ENCODE measurements at places on chromosomes 5 and 9.

- no peak for DNase-seq
These were observed 213.4 kb downstream of the HSPA4 start for GRCh38 chr5:133265257-133265656.

- DNase-seq = no peak
These were observed 128.2 kb downstream of the MED10 start for GRCh38 chr5:6250121-6250520.

DNA sequence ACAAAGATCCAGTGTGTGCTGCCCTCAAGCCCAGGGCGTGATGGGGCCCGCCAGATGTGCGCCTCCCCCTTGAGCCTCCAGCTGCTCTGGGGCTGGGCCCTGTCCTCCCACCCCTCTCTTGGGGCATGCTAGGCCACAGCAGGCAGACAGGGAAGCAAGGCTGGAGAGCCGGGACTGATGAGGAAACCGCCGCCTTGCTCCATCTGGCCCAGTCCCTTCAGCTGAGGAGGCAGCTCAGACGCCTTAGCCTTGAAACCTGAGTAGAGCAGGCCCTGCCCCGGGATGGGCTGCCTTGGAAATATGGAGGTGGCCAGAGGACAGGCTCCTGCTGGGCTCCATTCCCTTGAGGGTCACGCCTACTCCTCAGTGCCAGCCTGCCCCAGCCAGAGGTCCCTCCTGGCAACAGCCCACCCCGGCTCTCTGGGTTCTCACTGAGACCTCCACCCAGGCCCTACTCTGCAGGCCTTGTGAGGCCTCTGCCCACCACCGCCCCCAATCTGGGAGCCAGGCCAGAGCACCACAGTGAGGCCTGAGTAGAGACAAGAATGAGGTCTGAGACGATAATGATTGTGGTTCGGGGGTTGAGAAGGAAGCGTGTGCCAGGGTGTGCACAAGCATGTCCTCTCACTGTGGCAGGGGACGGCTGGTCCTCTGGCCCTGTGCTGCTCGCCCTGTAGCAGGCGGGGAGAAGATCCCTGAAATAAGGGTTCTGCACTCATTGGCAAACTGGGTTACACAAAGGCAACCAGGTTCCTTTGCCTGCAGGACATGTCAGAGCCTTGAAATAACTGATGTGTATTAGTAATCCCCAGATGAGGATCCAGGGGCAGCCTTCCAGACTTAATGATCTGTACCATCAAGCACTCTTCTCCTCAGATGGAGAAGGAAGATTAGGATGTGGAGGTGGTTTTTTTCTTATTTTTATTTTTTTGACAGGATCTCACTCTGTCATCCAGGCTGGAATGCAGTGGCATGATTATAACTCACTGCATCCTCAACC is 30.9 kb downstream of the CXXC5 start:
- DNase-seq = no peak

- DNase-seq = no peak
These were observed 23.8 kb downstream of the NANS start for GRCh38 chr9:98080326-98080725.

DNA sequence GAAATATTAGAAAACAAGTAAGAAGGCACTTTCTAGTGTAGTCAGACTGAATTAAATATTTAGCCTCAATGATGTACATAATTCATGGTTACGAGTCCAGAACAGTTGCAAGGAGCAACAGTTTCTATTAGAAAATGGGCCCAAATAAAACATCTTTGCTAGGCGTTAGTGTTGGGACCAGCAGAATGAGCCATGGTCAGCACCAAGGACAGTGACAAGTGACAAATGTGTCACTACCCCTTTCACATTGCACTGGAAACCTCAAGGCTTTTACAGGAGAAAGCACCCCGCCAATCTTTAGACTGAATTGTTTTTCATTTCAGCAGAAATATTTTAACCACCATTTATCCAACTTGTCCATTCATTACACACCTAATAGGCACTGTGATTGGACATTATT is 301.3 kb upstream of the ADCY2 start:
- DNase-seq = no peak

DNA sequence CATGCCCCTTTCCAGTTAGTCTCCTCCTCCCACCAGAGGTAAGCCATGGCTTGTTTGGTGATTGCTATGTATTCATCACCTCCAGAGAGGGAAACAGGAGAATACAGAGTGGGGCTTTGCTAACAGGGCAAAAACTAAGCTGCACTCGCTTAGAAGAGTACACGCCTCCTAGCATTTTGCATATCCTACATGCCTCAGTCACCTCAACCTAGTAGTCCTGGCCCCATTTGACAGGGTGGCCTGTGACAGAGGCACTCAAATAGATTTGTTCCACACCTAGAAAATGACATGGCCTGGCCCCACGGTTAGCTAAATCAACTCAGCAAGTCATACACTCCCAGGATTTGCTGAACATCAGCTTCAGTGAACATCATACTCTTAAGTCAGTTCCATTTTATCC is 90.7 kb downstream of the CYFIP2 start:
- no peak for DNase-seq

GRCh38 chr9:126183266-126183665 is 143.4 kb upstream of the MVB12B start:
- no peak for DNase-seq

- no peak for DNase-seq
These were observed 17.3 kb upstream of the ZNF622 start for GRCh38 chr5:16482891-16483290.

GRCh38 chr5:82538339-82539034 is 260.3 kb upstream of the RPS23 start:
- no peak for DNase-seq

DNA sequence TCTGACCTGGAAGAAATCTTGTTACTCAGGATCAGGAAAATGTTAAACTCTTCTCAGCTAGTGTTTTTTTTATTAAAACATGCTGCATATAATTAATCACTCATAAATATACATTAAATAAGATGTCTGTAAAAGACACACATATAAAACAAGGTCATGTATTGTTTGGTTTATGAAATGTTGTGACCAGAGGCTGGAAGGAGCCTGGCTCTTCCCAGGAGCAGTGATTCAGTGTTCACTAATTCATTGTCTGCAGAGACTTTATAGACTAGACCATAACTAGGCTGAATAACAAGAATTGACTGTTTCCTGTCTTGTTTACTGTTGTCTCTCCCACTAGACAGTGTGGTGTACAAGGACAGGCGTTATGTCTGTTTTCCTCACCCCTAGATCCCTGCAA is 49.1 kb upstream of the ANKRD55 start:
- DNase-seq = no peak

DNA sequence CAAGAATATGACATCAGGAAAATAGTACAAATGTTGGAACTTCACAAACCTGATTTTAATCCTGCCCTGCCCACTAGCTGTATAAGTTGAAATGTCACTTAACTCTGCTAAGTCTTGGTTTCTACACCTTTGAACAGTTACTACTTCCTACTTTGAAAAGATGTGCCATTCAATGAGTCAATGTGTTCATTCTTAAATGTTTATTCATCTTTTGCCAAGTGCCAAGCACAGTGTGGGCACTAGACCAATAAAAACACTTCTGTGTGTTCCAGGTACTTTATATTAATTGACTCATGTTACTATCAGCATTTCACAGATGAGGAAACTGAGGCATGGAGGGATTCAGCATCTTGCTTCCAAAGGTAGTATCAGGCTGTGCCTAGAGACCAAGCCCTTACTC is 12.8 kb downstream of the PDCL start:
- no peak for DNase-seq

DNA sequence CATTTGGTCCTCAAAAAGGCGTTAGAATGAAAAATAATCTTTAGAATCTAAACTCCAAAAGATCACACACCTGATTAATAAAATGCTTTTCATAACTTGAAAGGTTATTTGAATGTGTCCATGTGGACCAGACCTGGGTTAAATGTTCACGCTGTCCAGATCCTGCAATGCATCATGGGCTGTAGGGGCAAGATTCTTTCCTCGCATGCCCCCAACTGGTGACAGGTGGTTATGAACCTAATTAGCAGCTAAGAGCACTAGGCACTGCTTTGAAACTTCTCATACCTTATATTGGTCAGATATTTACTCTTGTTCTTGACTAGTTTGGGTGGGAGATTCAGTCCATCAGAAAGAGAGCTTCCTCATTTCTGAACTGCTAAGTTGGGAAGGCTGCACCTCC is 19.3 kb upstream of the PIP5K1B start:
- peak; percentile 10 for DNase-seq

DNA sequence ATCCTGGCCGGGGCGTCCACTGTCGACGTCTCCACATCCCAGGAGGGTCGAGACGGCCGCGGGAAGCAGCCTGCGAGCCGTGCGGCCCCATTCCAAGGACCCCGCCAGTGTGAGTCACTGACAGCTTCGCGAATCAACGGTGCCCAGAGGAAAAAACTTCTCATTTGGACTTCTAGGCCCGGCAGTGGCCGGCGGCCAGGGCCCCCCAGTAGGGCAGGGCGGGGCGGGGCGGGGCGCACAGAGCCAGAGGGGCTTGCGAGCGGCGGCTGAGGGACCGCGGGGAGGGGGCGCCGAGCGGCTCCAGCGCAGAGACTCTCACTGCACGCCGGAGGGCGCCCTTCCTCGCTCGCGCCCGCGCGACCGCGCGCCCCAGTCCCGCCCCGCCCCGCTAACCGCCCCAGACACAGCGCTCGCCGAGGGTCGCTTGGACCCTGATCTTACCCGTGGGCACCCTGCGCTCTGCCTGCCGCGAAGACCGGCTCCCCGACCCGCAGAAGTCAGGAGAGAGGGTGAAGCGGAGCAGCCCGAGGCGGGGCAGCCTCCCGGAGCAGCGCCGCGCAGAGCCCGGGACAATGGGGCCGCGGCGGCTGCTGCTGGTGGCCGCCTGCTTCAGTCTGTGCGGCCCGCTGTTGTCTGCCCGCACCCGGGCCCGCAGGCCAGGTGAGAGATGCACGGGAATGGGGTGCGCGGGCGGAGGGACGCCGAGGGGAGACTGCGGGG is at the start of gene F2R:
Gene F2R, plus strand, starts transcription at position 391 of the 720 bp plus-strand sequence. Its CDS starts 182 bp downstream, at position 573.
- DNase-seq = peak; percentile 32

DNA sequence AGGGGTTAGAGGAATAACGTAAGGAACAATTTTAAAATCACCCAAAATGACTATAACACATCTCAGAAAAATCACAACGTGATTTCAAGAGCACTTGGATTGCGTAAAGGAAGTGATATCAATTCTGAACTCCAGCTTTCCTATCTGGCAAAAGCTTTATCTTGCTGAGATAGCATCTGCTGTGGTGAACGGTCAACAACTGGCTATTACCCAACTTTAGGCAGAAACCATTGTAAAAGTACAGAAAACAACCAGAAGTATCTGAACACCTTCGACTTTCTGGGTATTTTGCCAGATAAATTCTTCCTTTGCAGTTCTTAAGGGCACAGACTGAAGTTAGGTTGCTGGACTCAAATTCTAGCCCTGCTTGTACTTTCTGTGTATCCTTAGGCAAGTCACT is 9.2 kb downstream of the ABLIM3 start:
- no peak for DNase-seq

- DNase-seq = no peak
These were observed 34.4 kb upstream of the MRPS30 start for GRCh38 chr5:44774279-44774880.

- no peak for DNase-seq
These were observed 21.9 kb upstream of the FSD1L start for GRCh38 chr9:105425816-105426433.
